Ovary (tissue), 10 donors: ENCODE measurements at places on chromosomes 6 and 20. TPM values are rescaled to one million over a fixed set of nuclear protein-coding genes. Genes with fewer than 3 reads are reported as not detected.

GRCh38 chr20:33359399-33360261 lies 41.7 kb downstream of the CDK5RAP1 start:
- H3K4me3 ChIP-seq = no peak overlapping the region
- H3K4me1 ChIP-seq = no peaks in the 10 kb centered on the region
- no peak for DNase-seq
- H3K36me3 ChIP-seq = no peaks in the 10 kb centered on the region

Gene SIRPA
- total RNA-seq = 45.6 TPM

DNA sequence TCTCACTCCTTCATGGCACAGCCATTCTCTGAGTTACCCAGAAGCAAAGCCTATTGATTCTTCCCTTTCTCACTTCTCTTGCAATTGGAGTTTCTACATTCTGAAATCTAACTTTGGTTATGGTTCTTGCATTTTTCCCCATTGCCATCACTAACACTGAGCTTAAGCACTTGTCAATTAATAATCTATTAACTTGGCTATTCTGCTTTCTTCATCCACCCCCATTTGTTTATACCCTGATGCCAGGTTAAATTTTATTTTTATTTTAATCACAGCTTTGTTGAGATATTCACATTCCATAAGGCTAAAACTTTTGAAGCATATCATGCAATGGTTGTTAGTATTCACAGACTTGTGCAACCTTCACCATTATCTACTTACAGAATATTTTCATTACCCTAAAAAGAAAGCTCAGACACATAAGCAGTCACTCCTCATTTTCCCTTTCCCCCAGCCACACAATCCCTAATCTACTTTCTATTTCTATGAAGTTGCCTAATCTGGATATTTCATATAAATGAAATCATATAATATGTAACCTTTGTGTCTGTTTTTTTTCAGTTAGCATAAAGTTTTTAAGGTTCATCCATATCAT lies 222.3 kb downstream of the UBE3D start:
- no peak overlapping the region for H3K27ac ChIP-seq
- DNase-seq = no peak
- no peaks in the 10 kb centered on the region for H3K27me3 ChIP-seq
- no peaks in the 10 kb centered on the region for H3K36me3 ChIP-seq
- no peak overlapping the region for H3K4me3 ChIP-seq

DNA sequence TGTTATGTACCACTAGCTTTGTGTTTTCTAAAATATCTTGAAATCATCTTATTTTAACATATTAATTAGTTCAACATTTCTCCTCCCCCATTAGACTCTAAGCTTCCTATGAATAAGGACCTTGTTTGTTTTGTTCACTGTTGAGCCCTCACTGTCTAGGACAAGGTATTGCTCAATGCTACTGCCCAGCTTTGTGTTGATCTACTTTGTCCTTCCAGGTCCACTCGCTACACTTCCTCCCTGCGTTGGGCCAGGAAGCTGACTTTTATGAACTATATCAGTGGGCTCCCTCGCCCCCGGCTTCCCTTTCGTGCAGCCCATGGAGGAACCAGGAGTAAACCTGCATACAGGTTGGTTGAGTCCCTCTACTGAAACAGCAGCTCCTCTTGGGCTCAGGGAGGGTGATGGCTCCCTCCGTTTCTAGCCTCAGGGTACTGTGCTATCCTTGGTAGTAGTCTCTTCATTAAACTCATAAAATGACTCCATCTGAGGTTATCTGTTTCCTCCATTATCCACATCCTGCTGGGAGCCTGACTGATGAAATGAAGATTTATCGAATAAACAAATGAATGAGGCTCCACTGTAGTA lies 272.5 kb downstream of the CLIC5 start:
- H3K36me3 ChIP-seq = no peaks in the 10 kb centered on the region
- H3K27ac ChIP-seq = no peak overlapping the region
- no peak overlapping the region for H3K4me3 ChIP-seq
- H3K4me1 ChIP-seq = peaks cover 5% of the 10 kb centered on the region
- no peaks in the 10 kb centered on the region for H3K27me3 ChIP-seq

GRCh38 chr20:57749869-57750268 lies 40.1 kb upstream of the PMEPA1 start:
- H3K4me3 ChIP-seq = no peak overlapping the region
- DNase-seq = no peak
- H3K36me3 ChIP-seq = no peaks in the 10 kb centered on the region
- peaks cover 9% of the 10 kb centered on the region for H3K4me1 ChIP-seq

GRCh38 chr20:14445902-14446301 lies 108.5 kb upstream of the FLRT3 start:
- DNase-seq = no peak
- no peaks in the 10 kb centered on the region for H3K4me1 ChIP-seq

DNA sequence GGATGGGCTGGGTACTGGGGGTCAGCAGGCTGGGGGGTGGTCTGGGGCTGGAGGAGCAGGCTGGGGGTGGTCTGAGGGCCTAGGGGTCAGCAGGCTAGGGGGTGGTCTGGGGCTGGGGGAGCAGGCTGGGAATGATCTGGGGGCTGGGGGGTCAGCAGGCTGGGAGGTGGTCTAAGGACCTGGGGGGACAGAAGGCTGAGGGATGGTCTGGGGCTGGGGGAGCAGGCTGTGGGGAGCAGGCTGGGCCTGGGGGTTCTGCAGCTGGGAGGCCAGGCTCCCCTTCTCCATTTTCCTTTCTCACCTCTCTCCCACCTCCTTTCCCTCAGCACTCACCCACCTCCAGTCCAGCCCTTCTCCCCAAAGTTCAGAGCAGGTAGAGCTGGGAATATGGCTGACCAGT lies 114.2 kb downstream of the PSMB1 start:
- H3K36me3 ChIP-seq = no peaks in the 10 kb centered on the region
- H3K27me3 ChIP-seq = no peaks in the 10 kb centered on the region
- no peak overlapping the region for H3K4me3 ChIP-seq
- no peak overlapping the region for H3K27ac ChIP-seq
- no peaks in the 10 kb centered on the region for H3K4me1 ChIP-seq

Gene TRIM15
- total RNA-seq = not detected

GRCh38 chr6:4506223-4506622 lies 270.0 kb upstream of the CDYL start:
- no peak overlapping the region for H3K27ac ChIP-seq
- no peaks in the 10 kb centered on the region for H3K36me3 ChIP-seq
- H3K4me3 ChIP-seq = no peak overlapping the region
- H3K4me1 ChIP-seq = no peaks in the 10 kb centered on the region
- DNase-seq = no peak
- no peaks in the 10 kb centered on the region for H3K27me3 ChIP-seq
